ENCODE measurements at places on chromosomes 7 and 10.

GRCh38 chr7:66399566-66399965 is 194.4 kb downstream of the TPST1 start:
- no peak for DNase-seq

GRCh38 chr10:118531105-118531852 is 64.2 kb downstream of the PRLHR start:
- no peak for DNase-seq

DNA sequence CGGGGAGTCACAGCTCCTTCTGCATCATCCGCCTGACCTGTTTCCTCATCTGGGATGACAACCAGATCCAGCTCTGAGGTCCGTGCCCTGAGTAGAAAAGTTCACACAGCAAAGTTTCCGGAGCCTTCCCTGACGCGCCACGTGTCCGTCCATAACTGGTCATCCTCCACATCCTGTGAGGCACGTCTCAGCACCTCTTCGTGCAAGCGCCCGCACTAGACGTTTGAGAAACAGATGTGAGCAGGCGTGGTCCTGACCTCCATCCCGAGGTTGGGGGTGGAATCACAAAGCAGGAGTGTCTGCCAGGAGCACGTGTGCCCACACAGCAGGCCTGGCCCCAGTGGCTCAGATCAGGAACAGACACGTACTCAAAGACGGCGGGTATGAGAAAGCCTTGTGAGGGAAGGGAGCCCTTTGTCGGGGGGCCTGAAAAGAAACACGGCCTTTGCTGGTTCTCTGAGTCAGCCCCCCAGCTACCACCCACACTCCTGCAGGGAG is 520.8 kb downstream of the DNAJB6 start:
- no peak for DNase-seq

GRCh38 chr7:30660331-30661255 is 21.7 kb downstream of the CRHR2 start:
- DNase-seq, result peak; percentile 81

GRCh38 chr10:24355056-24355688 is 146.2 kb downstream of the KIAA1217 start:
- no peak for DNase-seq
